ENCODE measurements at places on chromosomes 3 and 15. TPM values are rescaled to one million over a fixed set of nuclear protein-coding genes. Genes with fewer than 3 reads are reported as not detected.

DNA sequence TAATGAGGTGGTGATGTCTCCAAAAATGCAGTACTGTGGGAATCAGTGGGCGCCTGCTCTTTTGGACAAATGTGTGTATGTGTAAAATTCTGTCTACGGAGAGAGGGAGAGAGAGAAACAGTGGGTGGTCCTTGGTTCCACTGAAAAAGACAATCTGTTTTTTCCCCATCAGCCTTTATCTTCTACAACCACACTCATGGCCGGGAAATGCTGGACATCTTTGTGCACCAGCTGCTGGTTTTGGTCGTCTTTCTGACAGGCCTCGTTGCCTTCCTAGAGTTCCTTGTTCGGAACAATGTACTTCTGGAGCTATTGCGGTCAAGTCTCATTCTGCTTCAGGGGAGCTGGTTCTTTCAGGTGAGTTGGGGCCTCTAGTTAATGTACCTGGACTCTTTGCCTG, 51.2 kb upstream of the ADGRG7 start:
- H3K27me3 ChIP-seq = no peaks in the 10 kb centered on the region
- no peaks in the 10 kb centered on the region for H3K4me1 ChIP-seq
- no peaks in the 10 kb centered on the region for H3K36me3 ChIP-seq
- no peak for DNase-seq
- H3K4me3 ChIP-seq = no peak overlapping the region
- no peak overlapping the region for H3K27ac ChIP-seq

GHRL gene
- total RNA-seq = not detected

DNA sequence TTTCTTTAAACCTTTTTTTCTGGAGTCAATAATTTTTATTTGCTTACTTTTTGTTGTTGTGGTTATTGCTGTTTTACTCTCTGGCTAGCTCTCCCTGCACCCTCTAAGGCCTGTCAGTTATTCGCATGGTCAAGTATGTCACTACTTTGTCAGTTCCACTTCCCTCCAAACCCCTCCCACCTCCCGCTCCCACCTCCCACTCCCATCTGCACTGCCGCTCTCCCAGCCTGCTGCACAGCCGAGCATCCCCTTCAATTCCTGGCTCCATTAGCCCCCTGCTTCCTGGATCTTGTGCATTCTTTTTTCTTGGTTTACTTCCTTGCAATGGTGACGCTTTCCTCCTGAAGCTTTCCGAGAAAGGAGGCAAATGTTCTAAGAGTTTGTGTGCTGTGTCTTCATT, 218.0 kb downstream of the XXYLT1 start:
- H3K27me3 ChIP-seq = no peaks in the 10 kb centered on the region
- no peaks in the 10 kb centered on the region for H3K4me1 ChIP-seq
- H3K36me3 ChIP-seq = no peaks in the 10 kb centered on the region
- H3K27ac ChIP-seq = no peak overlapping the region
- no peak overlapping the region for H3K4me3 ChIP-seq
- no peak for DNase-seq

DNA sequence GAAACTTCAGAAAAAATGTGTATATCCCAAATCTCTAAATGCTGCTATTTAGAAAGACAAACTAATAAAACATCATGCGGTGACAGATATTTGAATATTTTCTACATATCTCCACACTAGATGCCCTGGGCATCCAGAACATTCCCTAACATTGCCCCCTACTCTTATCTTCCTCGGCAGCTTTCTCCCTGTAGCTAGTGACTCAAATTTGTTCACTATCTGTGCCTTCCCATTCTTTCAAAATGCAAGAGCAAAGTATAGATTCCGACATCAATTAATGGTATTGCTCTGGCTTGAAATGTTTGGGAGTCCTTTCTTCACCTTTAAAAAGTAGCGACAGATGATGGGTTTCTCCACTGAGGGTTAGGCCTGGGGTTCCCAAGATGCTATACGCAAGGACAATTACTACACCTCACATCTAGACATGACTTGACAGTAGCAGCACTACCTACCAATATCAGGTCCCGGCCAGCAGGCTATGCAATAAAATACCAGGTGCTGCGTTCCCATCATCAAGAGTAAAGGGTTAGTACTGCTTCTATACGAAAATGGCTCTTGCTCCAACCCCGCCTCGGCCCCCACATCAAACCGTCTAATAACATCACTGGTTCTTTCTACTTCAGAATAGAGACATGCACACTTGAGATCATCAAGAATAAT, 631 bp downstream of the UBR1 start:
- H3K4me3 ChIP-seq = peak overlapping the region; percentile 76
- H3K36me3 ChIP-seq = peaks cover 7% of the 10 kb centered on the region
- H3K27me3 ChIP-seq = no peaks in the 10 kb centered on the region
- DNase-seq = no peak
- peak overlapping the region; percentile 81 for H3K27ac ChIP-seq

DNA sequence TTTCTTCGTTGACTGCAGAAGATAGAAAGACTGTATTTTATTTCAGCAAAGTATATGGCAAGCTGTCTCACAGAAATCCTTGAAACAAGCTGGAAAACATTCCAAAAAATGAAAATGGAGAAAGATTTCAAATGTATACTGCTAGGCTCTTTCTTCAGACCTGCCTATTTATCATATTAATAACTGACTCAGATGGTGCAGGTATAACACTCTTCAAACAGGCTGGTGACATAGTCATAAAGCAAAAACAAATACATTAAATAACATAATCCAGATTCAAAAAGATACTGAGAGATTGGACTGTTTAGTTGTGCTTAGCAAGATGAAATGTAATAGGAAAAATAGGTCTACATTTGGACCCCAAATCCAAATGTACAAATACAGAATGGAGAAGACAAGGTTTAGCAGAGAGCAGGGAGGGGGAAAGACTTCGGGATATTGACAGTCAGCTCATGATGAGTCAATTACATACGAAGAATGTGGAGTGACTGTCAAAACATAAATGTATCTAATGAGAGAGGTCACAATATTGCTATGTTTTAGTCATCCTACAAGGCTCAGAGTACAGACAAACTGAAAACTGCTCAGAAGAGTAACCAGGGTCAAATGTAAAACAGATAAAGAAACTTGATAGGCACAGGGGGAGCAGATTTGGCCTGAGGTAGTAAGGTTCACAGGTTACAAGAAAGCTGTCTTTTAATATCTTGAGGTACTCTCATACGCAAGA, 88.7 kb downstream of the DMXL2 start:
- H3K4me1 ChIP-seq = peaks cover 6% of the 10 kb centered on the region
- no peak for DNase-seq
- no peak overlapping the region for H3K27ac ChIP-seq
- H3K4me3 ChIP-seq = no peak overlapping the region
- H3K36me3 ChIP-seq = peaks cover 20% of the 10 kb centered on the region

ADAMTS9 gene
- 11.3 TPM for total RNA-seq
